ENCODE measurements at places on chromosomes 7 and 10.

GRCh38 chr10:37495415-37495814, 362.0 kb downstream of the ZNF248 start:
- DNase-seq = no peak

DNA sequence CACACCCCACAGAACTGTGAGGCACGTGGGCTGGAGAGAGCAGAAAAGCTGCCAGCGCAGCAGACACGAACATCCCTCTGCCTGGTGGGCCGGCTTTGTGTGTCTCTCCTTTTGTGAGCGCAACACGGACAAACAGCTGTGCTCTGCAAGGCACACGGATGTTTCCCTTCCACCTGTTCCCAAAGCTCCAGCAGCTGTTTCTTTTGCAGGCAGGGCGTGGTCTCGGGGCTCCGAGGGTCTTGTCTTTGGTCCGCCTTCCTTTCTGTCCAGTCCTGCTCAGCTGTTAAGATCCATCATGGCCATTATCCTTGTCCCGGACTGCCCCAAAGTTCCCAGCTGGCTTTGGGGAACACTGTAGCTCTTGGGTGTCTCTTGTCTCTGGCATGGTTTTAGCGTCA, 32.7 kb upstream of the SH2B2 start:
- DNase-seq = peak; percentile 81

GRCh38 chr7:2929321-2930201, 85.5 kb upstream of the GNA12 start:
- DNase-seq = no peak

DNA sequence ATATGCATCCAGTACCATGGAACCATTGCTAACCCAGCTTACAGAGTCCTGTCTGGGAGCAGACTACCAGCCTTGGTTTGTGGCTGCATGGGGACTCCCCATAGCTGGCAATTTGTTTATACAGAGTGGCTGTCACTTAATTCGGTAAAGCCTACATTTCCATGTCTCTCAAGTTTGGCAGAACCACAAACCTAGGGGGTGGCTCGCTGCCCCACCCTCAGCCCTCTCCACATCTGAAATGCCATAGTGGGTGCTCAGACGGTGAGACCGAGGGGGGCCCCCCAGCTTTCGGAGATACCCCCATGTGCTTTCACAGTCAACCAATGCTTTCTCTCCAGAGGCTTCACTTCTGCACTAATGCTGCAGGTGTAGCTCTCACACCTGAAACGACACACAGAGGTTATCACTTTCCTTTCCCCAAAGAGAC, 75.5 kb upstream of the KAT6B start:
- no peak for DNase-seq

GRCh38 chr7:148104924-148105323, 485.6 kb upstream of the C7orf33 start:
- DNase-seq = no peak

- no peak for DNase-seq
Measured at GRCh38 chr7:83559887-83560286, 89.1 kb downstream of the SEMA3E start.

DNA sequence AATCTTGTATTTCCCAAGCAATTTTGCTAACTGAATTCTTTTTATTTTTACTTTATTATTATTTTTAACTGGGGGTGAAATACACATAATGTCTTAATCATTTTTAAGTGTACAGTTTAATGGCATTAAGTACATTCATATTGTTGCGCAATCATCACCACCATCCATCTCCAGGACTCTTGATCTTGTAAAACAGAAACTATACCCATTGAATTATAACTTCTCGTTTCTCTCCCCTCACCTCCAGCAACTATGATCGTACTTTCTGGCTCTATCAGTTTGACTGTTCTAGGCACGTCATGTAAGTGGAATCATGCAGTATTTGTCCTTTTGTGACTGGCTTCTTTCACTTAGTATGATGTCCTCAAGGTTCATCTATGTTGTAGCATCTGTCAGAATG, 108.8 kb downstream of the ARL5B start:
- DNase-seq = no peak

- DNase-seq = no peak
Measured at GRCh38 chr7:36755484-36755883, 31.2 kb upstream of the AOAH start.

GRCh38 chr10:34290412-34291081, 524.5 kb downstream of the PARD3 start:
- no peak for DNase-seq

- no peak for DNase-seq
Measured at GRCh38 chr10:88023676-88024075, 160.3 kb downstream of the PTEN start.

- no peak for DNase-seq
Measured at GRCh38 chr10:11414314-11415038, 197.0 kb downstream of the USP6NL start.

DNA sequence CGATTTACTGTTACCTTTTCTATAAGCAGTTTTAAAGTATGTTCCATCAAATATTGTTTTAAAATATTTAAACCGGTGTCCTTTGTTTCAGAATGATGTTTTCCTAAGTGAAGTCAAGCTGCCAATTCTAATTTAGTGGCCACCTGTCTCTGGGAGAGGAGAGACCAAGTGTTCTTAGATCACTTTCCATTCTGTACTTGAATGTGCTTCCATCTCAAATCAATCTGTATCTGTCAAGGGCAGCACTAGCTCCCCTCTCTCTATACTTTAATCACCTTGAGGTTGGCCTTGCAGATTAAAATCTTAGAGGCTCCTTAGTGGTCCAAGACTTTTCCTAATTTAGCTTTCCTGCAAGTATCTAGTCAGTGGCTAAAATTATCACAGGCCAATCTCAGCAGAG, 49.6 kb downstream of the LGI1 start:
- DNase-seq = no peak

DNA sequence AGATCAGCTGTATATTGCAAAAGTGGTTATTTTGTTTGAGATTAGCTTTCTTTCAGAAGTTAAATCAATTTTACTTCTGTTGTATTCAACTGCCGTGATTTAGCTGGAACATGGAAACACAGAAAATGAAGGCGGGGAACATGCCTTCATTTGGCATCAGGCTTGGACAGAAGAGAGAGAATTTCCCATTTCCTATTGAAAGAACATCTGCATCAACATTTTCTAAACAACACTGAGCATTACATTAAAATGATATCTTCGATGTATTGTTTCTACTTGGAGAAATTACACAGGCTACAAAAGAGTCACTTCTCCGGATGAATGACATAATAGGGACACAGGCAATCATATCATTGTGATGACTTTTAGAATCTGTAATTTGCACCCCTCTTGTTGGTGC, 46.6 kb upstream of the KLF6 start:
- DNase-seq = no peak

DNA sequence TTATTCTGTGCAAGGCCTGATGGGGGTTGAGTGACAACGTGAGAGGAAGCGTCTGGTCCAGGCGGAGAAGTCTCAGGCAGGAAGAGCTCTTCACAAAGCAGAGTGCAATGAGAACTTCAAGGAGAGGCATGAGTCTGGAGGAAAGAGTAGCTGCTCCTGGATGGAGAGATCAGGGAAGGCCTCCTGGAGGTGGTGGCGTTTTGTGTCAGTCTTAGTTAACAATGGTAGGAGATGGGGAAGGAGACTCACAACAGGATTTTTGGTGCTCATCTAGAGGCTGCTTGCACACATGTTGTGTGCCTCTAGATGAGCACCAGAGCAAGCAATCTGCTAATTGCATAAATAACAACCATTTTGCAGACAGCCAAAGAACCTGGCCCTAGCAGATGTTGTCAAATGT, 442.8 kb upstream of the PODXL start:
- DNase-seq = no peak

- DNase-seq = no peak
Measured at GRCh38 chr7:43799605-43800004, 41.1 kb downstream of the BLVRA start.

DNA sequence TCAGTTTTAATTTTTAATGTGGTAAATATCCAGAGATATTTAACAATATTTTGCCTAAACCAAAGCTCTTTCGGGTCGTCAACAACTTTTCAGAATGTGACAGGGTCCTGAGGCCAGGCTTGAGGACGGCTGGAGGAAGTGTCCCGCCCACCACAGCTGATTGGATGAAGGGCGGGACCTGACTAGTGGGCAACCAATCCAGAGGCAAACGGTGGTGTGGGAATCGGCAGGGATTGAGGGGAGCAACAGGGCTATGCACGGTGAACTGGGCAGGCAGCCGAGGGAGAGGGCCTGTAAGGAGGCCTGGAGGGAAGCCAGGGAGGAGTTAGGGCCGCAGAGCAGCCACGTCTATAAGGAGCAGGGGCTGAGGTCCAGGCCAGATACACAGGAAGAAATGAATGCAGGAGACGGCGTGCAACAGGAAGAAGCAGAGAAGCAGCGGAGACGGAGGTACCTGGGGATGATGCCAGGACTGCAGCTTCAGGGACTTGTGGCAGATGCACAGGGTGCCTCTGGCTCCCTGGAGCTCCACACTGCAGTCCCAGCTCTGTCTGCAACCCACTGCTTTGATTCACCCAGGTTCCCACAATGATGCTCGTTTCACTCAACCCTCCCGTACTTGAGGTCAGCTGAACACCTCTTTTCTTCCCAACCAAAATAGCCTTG, 46.1 kb upstream of the ZMIZ1 start:
- peak; percentile 74 for DNase-seq

GRCh38 chr10:3119796-3120459, 52.6 kb downstream of the PFKP start:
- DNase-seq = no peak

All from left hindlimb (tissue), 1 donor.